ENCODE measurements at places on chromosomes 11 and 22.

DNA sequence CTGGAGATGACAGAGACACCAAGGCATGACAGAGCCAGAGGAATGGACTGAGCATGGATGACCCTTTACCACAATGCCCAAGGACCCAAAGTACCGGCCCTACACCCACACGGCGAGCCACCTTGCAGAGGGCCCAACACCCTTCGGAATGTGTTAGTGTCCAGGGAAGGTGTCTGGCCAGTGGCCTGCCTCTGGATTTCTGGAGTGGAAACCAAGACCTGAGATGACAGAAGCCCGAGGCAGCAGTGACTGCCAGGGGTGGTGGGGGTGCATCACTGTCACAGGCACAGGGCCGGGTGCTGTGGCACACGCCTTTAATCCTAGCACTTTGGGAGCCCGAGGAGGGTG is 28.7 kb downstream of the PDGFB start:
- H3K36me3 ChIP-seq: no peaks in the 10 kb centered on the region
- H3K4me1 ChIP-seq: peaks cover 26% of the 10 kb centered on the region
- H3K4me3 ChIP-seq: no peak overlapping the region
- H3K27me3 ChIP-seq: no peaks in the 10 kb centered on the region
- no peak for DNase-seq

GRCh38 chr11:128687321-128687720 is 6.6 kb upstream of the FLI1 start:
- peaks cover 68% of the 10 kb centered on the region for H3K4me1 ChIP-seq
- peak; percentile 84 for DNase-seq
- peaks cover 100% of the 10 kb centered on the region for H3K27me3 ChIP-seq
- H3K27ac ChIP-seq: no peak overlapping the region
- H3K4me3 ChIP-seq: peak overlapping the region; percentile 69

GRCh38 chr11:28529540-28530410 is 421.6 kb downstream of the METTL15 start:
- no peaks in the 10 kb centered on the region for H3K4me1 ChIP-seq
- DNase-seq: peak; percentile 74
- no peaks in the 10 kb centered on the region for H3K36me3 ChIP-seq
- H3K27ac ChIP-seq: no peak overlapping the region

- no peaks in the 10 kb centered on the region for H3K36me3 ChIP-seq
- H3K27me3 ChIP-seq: no peaks in the 10 kb centered on the region
- H3K27ac ChIP-seq: peak overlapping the region; percentile 84
These were observed 4.4 kb upstream of the ZNF202 start for GRCh38 chr11:123745764-123746451.

GRCh38 chr11:110720431-110721275 is 8.4 kb upstream of the ARHGAP20 start:
- no peaks in the 10 kb centered on the region for H3K27me3 ChIP-seq
- H3K36me3 ChIP-seq: no peaks in the 10 kb centered on the region
- DNase-seq: no peak
